Calu3 (cell line): ENCODE measurements at places on chromosomes 4 and X.

GRCh38 chr4:99202536-99202935, 16.5 kb downstream of the ADH6 start:
- no peak for DNase-seq

GRCh38 chr4:149815743-149816142, at the start of gene IQCM:
IQCM (minus strand) TSS chr4:149815843; CDS start chr4:149742691, 73,152 bp downstream.
- no peak for DNase-seq

DNA sequence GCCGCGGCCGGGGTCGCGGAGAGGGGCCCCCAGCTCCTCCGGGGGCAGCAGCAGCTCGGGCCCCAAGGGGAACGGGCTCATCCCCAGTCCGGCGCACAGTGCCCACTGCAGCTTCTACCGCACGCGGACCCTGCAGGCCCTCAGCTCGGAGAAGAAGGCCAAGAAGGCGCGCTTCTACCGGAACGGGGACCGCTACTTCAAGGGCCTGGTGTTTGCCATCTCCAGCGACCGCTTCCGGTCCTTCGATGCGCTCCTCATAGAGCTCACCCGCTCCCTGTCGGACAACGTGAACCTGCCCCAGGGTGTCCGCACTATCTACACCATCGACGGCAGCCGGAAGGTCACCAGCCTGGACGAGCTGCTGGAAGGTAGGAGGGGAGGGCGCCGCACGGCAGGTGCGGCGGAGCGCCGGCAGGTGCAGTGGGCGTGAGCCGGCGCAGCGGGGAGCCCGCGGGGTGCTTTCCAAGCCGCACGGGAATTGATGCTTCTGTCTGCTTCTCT, 886 bp downstream of the DCLK2 start:
- DNase-seq: peak; percentile 51

DNA sequence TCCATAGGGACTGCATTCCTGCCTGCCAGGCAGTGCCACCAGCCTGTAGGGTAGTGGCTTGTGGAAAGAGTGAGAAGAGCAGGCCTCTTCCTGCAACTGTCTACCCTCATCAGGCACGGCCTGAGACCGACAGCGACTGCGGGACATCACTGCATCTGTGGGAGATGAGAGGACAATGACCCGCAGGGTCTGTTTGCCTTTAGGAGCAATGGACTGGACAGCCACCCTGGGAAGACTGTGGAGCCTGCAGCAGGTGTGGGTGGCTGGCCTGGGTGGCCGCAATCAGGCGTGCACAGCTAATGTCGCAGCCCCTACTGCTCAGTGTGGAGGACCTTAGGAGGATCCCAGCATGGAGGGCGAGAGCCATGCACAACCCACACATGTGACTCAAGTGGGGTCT, 227.9 kb downstream of the PTTG2 start:
- DNase-seq: no peak

GRCh38 chr4:6465955-6466354, 6.5 kb downstream of the PPP2R2C start:
- DNase-seq: no peak

DNA sequence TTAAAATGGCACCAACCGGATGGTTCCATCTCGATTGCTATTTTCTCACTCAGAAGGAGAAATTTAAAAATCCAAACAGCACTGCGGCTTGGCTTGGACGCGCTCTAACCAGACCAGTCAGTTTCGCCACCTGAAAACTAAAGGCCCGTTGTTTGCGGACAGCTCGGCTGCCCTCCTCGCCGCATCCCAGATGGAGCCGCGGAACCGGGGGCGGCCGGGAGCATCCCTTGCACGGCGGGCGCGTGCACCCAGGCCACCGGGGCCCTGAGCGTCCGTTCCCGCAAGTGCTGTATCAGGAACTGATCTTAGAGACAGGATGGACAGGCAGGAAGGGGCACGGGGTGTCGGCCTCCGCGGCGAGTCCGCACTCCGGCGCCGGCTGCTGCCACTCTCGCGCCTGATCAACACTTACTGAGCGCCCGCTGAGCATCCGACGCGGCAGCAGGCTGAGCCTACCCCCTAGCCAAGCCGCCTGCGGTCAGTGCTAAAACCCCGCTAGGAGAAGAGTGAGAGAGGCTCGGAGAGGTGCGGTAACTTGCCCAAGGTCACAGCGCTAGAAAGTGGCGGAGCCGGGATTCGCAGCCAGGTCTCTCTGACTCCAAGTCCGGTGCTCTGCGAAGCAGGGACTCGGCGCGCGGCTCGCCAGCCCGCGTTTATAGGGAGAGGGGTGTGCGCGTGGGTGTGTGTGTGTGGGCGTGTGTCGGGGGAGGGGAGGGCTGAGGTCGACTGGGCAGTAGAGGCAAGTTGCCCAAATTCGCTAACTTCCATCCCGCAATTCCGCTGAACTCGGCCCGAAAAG, at the start of gene CITED1:
Gene CITED1 (minus strand): TSS at position 629 of the 799 bp plus-strand sequence. CDS start 3,045 bp downstream, outside the sequence.
- DNase-seq: peak; percentile 8

GRCh38 chr4:15945516-15945915, 7.0 kb upstream of the FGFBP1 start:
- DNase-seq: no peak

- DNase-seq: no peak
These were observed 110.2 kb upstream of the WDR1 start for GRCh38 chr4:10226756-10227155.

- peak; percentile 19 for DNase-seq
These were observed 124.6 kb upstream of the ANXA3 start for GRCh38 chr4:78426972-78427371.

DNA sequence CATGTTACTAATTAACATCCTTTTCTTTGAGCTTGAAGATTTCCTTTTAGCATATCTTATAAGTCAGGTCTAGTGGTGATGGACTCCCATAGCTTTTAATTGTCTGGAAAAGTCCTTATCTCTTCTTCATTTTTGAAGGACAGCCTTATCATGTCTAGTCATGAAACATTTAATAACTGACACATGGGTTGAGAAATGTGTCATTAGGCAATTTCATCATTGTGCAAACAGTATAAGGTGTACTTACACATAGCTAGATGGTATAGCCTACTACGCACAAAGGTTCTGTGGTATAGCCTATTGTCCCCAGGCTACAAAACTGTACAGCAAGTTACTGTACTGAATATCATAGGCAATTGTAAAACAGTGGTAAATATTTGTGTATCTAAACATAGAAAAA, 34.5 kb upstream of the ALG13 start:
- no peak for DNase-seq

DNA sequence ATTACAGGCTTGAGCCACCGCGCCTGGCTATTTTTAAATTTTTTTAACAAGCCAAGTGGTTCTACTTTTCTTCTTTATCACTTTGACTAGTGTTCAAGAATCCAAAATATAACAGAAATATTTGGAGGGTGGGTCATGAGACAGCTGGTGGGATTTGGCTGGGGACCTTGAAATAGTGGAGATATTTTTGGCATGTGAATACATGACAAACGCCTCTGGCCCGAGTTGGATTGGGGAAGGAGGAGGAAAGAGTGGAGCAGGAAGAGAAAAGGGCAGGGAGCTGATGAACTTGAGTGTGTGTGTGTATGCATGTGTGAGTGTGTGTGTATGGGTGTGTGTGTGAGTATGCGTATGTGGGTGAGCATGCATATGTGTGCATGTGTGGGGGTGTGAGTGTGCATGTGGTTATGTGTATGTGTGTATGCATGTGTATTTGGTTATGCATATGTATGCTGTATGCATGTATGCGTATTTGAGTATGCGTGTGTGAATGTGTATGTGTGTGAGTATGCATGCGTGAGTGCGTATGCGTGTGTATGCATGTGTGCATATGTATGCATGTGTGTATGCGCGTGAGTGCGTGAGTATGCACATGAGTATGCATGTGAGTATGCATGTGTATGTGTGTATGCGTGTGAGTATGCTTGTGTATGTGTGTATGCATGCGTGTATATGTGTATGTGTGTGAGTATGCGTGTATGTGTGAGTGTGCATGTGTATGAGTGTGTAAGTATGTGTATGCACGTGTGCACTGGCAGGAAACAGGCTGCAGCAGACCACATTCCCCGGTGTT, 49.6 kb downstream of the JADE1 start:
- DNase-seq: no peak

- no peak for DNase-seq
These were observed 120.1 kb upstream of the NAP1L5 start for GRCh38 chr4:88817740-88818139.

DNA sequence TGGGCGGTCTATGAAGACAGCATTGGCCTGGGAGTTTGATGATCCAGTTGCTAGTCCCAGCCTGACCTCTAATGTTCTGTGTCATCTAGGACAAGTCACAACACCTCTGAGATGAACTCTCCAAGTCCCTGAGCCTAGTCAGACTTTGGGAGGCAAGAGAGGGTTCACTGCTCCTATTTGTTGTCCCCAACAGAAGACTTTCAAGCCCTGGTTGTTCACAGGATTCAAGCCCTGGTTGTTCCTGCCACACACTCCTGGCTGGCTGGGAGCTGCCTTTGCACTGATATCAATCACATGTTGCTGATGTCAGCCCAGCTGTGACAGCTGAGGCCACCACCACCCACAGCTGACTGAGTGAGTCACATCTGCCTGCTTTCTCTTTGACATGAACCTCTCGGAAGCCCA, 253.2 kb upstream of the RASGEF1B start:
- DNase-seq: peak; percentile 38

DNA sequence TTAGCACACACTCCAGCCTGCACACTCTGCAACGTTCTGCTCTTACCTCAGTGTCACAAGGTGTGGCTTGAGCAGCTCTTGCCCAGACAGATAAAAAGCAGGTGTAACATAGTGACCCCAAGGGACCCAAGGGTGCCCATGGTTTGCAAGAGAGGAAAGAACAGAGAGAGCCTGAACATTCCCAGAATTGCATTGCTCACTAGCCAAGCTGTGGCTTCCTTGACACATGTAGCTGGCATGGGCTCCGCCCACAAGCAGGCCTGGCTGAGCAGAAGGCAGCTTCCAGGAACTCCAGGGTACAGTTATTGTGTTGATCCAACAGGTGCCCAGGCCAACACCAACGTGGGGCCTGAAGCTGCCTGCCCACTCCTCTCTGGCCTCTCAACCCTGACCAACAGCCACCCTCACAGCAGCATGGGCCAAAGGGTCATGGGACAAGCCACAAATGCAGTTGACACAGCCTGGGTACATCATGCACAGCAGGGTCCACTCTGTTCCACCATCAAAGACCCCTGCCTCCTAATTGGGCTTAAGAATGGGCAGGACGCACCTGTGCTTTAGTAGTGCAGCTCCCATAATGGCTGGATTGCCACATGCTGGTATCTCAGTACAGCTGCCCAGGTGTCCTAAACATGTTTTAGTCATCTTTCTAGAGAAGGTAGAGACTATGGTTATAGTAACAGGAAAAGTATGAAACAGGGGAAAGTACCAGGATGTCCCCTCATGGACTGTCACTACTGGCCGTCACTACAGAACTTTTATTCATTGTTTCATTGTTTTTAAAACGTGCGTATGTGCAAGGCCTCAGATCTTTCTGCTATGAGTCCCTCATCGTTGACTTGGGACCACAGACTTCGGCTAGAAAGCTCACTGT, 73.7 kb upstream of the ACSL1 start:
- peak; percentile 43 for DNase-seq

GRCh38 chr4:102338405-102338804, 6.9 kb downstream of the SLC39A8 start:
- no peak for DNase-seq

GRCh38 chr4:2837110-2837903, 6.3 kb upstream of the ADD1 start:
- DNase-seq: no peak

- DNase-seq: peak; percentile 2
These were observed at the start of gene SHISA3 for GRCh38 chr4:42396752-42397634. SHISA3 (plus strand) TSS chr4:42397488; CDS start chr4:42398057, 569 bp downstream.

DNA sequence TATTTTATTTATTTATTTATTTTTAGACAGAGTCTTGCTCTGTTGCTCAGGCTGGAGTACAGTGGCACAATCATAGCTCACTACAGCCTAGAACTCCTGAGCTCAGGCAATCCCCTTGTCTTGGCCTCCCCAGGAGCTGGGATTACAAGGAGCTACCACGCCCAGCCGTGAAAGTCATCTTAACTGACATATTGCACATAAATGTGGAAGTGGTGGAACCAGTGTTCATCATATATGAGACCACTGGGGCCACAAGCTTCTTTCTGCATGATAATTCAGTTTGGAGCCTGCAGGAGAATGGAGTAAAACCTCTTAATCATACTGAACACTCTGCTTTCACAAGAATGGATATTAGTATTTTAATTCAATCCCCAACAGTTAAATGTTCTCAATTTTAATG, 12.5 kb upstream of the CTSO start:
- DNase-seq: no peak

- DNase-seq: no peak
These were observed 53.3 kb upstream of the STIM2 start for GRCh38 chr4:26807330-26807729.

- no peak for DNase-seq
These were observed 255.6 kb downstream of the ASMT start for GRCh38 chrX:1870421-1870820.

- no peak for DNase-seq
These were observed 61.7 kb upstream of the CAMK2D start for GRCh38 chr4:113823291-113823659.

DNA sequence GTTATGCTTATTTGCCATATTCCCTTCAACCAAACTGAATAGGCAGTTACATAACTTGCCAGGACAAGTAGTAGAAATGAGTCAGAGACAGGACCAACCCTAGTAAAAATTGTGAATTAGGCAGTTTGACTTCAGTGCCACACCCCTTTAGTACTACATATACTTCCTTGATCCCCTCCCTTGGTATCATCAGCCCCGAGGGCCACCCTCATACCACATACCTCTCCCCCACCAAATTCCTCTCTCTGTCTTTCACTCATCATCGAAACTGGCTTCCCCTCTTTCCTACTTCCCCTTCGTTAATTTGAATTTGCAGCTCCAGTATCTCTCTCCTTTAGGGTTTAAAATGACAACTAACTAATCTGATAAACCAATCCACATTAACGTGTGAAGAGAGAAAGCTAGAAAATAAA, 7.9 kb upstream of the PTPN13 start:
- DNase-seq: no peak

GRCh38 chr4:176498617-176499256, 179.0 kb downstream of the SPCS3 start:
- peak; percentile 4 for DNase-seq

- DNase-seq: no peak
These were observed 832.4 kb downstream of the STIM2 start for GRCh38 chr4:27692868-27693634.

DNA sequence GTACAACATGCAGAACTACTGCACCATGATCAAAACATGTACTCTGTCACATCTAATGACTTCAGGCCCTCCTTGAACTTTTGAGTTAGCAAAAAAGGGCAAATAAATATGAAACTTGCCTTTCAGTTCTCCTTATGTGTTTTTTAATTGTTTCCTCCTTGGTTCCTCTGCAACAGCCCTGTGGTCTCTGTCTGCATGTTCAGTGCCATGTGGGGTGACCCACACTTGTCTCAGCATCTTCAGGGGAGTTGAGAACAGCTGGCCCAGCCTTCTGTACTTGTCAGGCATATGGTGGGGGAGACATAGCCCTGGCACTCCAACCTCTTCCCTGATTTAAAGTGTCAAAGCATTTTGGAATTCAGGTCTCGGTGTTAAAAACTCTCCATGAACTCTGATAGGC, 188.0 kb upstream of the PGRMC2 start:
- no peak for DNase-seq

- DNase-seq: no peak
These were observed 264.1 kb downstream of the UNC5C start for GRCh38 chr4:95284655-95285054.

- DNase-seq: no peak
These were observed 36.5 kb upstream of the PPM1K start for GRCh38 chr4:88320780-88321373.
